ENCODE measurements at places on chromosomes 7 and 10. TPM values are rescaled to one million over a fixed set of nuclear protein-coding genes. Genes with fewer than 3 reads are reported as not detected.

DNA sequence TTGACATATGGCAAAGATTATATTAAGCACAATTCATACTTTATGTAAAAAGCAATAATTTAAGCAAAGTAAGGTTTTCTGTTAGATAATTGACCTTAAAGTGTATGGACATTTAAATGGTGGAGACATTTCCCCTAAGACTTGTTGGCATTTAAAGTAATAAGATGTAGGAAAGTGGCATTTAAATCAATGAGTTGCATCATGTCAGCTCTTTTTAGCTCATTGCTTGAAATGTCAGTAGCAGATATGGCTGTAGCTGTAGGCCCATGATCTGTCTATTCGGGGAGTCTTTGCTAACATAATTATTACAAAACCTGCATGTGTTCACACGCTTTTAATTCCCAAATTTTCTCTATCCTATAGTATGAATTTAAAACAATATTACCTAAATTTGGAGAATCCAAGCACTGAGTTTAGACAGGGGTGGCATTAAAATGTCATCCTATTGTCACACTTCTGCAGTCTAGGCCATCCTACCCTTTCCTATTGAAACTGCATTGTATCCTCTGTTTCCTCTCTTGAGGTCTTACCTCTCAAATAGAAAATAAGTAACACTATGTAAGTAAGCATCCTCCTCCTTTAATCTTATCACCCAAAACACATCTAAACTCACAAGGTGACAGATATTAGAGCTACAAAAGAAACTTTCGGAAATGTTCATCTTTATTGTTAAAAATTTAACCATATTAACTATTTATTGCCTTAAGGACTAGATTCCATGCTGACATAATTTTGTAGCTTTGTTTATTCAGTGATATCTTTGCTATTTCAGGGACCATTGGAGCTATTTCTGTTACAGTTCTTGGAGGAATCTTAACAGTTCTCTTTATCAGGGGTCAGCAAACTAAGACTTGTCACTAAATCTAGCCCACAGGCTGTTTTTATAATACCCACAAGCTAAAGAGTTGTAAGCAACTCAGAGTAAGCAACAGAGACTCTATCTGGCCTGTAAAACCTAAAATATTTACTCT lies 91.2 kb downstream of the LCOR start:
- no peaks in the 10 kb centered on the region for H3K27me3 ChIP-seq
- no peaks in the 10 kb centered on the region for H3K4me1 ChIP-seq
- no peak for DNase-seq
- H3K36me3 ChIP-seq = no peaks in the 10 kb centered on the region
- H3K4me3 ChIP-seq = no peak overlapping the region
- H3K27ac ChIP-seq = no peak overlapping the region

GRCh38 chr7:89606511-89606910 lies 547.8 kb upstream of the STEAP1 start:
- H3K27me3 ChIP-seq = no peaks in the 10 kb centered on the region
- H3K27ac ChIP-seq = no peak overlapping the region
- DNase-seq = no peak
- H3K4me3 ChIP-seq = no peak overlapping the region

DNA sequence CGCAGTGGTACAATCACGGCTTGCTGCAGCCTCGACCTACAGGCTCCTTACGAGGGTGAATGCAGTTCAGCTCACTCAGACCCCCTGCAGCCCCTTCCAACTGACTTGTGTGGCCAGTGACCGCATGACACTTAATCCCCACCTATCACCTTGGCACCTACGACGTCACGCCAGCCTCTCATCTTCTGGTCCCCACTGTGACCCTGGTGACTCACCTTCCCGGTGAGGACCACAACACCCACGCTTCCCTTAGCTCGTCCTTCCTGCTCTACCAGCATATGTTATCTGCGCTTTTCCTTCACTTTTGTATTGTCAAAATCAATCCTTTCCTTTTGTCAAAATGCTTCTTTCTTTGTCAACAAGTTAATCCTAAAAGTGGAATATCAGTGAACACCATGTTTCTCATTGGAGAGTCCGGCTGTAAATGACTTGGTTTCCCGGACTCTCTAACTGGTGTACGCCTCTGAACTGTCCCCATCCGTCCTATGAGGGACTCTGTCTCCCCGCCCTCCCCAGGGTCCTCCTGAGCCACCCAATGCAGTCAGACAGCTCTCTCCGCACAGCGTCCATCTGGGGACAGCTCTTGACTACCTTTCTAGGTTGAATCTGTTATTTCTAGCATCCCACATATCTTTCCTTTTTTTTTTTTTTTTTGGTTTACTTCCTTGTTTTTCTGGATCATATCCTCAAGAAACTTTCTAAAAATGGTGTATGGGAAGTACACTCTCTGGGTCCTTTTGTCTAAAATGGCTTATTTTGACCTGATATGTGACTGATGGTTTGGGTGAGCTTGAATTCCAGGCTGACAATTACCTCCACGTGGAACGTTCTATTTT lies 37.3 kb downstream of the CFAP46 start:
- no peak for DNase-seq
- H3K27ac ChIP-seq = no peak overlapping the region
- H3K4me1 ChIP-seq = peaks cover 4% of the 10 kb centered on the region
- H3K4me3 ChIP-seq = no peak overlapping the region
- H3K36me3 ChIP-seq = no peaks in the 10 kb centered on the region

DNA sequence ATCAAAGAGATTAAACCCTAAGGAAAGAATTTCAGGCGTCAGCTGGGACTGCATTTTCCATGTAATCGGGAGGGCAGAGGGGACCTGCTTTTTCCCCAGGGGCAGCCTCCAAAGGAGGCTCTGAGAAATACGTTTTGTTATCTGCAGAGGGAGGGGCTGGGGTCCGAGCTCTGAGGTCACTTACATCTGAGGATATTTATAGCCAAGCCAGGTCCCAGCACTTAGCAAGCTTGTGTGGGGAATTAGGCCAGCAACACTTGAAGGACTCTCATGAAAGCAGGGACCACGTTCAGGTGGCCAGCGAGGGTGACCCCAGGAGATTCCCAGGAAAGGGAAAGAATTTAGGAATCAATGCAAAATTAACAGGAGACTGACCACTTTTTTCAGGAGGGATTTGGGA lies 20.6 kb upstream of the GDI2 start:
- H3K36me3 ChIP-seq = no peaks in the 10 kb centered on the region
- H3K27ac ChIP-seq = no peak overlapping the region

GRCh38 chr10:34323192-34323591 lies 491.9 kb downstream of the PARD3 start:
- H3K27me3 ChIP-seq = no peaks in the 10 kb centered on the region
- no peak overlapping the region for H3K4me3 ChIP-seq
- H3K4me1 ChIP-seq = no peaks in the 10 kb centered on the region
- H3K36me3 ChIP-seq = no peaks in the 10 kb centered on the region

DNA sequence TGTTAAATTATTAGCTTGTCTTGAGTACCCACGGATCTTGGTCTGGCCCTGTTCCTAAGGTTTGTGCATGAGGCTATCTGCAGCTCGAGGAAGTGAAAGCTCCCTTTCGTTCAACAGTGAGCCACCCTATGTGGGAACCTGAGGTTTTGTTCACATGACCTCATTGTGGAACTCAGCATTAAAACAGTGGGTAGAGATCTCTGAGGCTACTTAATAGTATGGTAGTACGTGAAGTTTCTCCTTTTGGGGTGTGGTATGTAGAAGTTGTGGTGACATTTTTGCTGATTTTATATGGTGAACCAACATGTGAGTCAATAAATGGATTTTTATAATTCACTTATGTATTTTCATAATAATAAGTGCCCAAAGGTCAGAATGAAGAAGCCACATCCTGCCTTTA lies 252.7 kb upstream of the FERD3L start:
- no peaks in the 10 kb centered on the region for H3K36me3 ChIP-seq
- H3K4me1 ChIP-seq = no peaks in the 10 kb centered on the region
- no peaks in the 10 kb centered on the region for H3K27me3 ChIP-seq
- H3K27ac ChIP-seq = no peak overlapping the region
- H3K4me3 ChIP-seq = no peak overlapping the region

- no peak overlapping the region for H3K4me3 ChIP-seq
- DNase-seq = no peak
- no peak overlapping the region for H3K27ac ChIP-seq
- H3K36me3 ChIP-seq = no peaks in the 10 kb centered on the region
- H3K4me1 ChIP-seq = peaks cover 48% of the 10 kb centered on the region
Measured at GRCh38 chr10:6130848-6131470, 42.1 kb downstream of the RBM17 start.

DNA sequence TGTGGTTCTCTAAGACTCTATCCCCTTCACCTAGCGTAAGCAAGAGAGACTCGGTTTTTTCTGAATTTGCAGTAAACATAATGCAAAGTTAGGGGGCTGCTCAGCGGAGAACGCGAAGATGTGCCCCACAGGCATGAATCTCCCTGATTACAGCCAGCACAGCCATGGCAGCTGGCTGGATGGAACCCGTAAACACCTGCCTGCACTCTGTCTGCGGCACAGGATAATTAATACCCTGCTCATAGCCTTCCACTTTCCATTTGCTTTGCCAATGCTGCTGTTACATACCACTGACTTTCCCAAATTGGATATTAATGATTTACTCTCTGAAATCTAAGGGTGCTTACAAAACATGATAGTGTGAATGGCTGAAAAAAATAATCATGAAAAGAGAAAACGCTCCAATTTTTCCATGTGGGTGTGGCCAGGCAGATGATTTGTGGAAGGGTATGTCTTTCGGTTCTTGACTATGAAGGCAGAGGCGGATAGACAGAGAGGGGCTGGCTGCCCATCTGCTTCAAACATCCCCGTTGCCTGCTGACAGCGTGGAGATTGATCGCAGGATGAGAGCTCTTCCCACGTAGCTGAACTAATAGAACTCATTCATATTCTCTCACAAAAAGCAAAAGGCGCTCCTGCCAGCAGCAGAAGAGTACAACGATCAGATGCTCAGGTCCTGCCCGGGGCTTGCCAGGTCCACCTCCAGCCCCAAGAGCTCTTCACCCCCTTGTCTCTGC lies 193.2 kb upstream of the GHITM start:
- H3K4me1 ChIP-seq = no peaks in the 10 kb centered on the region
- DNase-seq = no peak
- no peak overlapping the region for H3K27ac ChIP-seq

C10orf90 gene
- total RNA-seq = not detected

HOXA2 gene
- total RNA-seq = not detected

LIPF gene
- total RNA-seq = not detected

NOM1 gene
- total RNA-seq = 31.4 TPM

SSC4D gene
- total RNA-seq = not detected

Data from CD4-positive, alpha-beta memory T cell (primary cell).